C1 segment of cervical spinal cord (tissue), 14 donors: ENCODE measurements at places on chromosomes 12 and 14.

GRCh38 chr12:121318121-121318520 is 21.6 kb upstream of the CAMKK2 start:
- DNase-seq = no peak

- no peak for DNase-seq
These were observed 359.0 kb downstream of the CACNA1C start for GRCh38 chr12:2411616-2412304.

DNA sequence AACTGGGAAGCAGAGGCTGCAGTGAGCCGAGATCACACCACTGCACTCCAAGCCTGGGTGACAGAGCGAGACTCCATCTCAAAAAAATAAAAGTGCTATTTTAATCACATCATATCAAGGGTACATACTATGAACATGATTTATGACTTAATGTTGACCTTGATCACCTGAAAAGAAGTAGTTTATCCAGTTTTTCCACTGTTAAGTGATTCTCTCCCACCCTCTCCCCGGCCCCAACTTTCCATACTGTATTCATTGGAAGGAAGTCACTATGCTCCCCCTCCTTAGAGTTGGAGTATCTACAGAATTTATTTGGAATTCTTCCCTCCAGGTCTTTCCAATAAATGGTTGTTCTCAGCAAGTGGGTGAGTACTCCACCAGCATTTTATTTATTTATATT is 3.0 kb upstream of the PRMT5 start:
- DNase-seq = no peak

- DNase-seq = no peak
These were observed 18.6 kb downstream of the HSD17B6 start for GRCh38 chr12:56781726-56782125.
